ENCODE measurements at places on chromosomes 3 and 15.

DNA sequence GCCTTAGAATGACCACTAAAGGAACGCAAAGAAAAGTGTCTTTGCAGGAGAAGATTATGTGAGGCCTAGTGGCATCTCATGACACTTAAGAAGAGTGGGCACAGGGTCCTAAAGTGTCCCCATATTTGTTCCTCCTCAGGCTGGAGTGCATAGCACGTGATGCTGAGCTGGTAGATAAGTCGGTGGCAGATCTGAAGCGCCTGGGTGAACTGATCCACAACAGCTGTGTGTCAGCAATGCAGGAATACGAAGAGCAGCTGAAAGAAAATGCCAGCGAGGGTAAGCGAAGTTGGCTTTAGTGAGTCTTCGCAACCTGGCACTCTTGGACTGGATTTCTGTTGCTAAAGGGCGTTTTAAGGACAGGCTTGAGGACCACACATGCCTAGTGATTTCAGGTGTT is 92.6 kb downstream of the CHD2 start:
- DNase-seq: no peak

DNA sequence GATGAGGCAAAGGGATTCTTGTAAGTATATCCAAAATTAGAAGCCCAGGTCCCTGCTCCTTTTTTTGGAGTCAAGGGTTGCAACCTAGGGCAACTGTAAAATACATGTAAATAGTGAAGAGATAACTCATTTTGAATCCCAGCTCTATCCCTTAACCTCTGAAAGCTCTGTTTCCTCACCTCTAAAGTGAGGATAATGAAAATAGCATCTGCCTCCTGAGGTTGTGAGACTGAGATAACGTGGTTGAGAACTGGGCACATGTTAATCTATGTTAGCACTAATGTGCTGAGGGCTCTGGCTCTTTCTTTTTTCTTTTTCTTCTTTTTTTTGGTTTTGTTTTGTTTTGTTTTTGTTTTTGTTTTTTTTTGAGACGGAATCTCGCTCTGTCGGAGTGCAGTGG is 4.8 kb upstream of the NKTR start:
- no peak for DNase-seq

- DNase-seq: no peak
These were observed 146.6 kb downstream of the DUT start for GRCh38 chr15:48477795-48478360.

DNA sequence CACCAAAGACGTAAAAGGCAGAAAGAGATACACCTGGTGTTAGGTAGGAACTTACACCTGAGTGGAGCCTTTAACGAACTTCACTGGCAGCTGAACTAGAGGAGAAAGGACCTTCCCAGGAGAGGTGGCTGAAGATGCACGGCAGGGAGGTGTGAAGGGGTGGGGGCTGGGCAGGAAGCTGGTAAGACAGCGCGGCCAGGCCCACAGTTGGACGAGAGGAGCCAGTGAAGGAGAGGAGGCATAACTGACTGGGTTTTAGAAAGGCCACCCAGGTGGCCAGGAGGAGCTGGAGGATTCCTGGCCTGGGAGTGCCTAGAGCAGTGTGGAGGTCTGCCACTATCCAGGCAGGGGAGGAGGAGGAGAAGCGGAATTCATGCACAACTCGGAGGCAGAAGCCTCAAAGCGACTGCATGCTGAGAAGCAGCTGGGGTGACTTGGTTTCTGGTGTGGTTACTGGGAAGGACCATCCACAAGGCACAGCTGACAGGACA is 51.9 kb downstream of the SLC41A3 start:
- no peak for DNase-seq

- DNase-seq: no peak
These were observed 18.7 kb downstream of the TMF1 start for GRCh38 chr3:69033470-69033869.

DNA sequence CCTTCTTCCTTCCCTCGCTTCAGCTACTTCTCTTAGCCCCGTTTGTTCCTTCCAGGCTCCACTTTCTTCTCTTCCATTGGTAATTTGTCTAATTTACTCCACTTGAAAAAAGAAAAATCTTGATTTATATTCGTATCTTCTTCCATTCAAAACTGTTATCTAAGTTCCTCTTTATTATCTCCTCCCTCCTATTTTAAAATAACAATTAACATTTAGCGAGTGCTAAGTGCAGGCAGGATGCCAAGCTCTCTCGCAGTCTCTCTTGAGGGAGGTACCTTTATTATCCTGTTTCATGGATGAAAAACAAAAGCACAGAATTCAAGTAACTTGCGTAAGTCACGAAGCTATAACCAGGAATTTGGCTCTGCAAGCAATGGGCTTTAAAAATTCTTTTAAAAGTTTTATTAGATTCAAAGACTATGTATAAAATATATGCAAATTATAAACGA is 418.9 kb upstream of the NAALADL2 start:
- no peak for DNase-seq

DNA sequence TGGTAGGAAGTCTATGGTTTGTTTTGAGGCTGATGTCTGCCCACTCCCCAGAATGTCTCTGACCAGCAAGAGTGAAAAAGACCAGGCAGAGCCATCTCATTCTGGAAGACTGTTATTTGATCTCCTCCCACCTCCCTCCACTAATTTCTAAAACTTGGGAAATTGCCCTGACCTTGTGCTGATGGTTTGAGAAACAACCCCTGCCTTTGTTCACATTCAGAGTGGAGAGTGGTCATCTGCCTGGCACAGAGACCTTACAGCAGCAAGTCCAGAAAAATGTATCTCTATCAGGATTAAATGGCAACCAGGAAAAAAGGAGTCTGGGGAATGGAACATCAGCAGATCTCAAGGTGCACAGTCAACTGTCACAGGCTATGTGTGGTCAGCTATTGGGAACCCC is 25.7 kb downstream of the SPATA12 start:
- no peak for DNase-seq

DNA sequence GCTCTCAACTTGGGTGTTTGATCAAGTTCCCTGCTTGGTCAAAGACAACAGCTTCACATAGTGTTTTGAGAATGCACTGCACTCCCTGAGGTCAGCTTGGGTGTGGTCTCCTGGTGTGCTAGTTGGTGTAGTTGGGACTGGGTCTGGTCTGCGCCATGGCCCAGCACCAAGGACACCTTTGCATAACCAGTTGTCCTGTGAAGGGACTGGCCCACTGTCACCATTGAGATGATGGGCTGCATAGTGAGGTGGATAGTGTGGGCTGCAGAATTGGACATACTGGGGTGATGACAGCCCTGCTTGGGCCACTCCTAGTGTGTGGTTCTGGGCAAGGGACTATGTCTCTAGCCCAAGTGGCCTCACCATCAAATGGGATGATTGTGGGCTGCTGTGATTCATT is 9.5 kb downstream of the RPSA start:
- DNase-seq: no peak

GRCh38 chr3:176795891-176796290 is 401.4 kb downstream of the TBL1XR1 start:
- no peak for DNase-seq

DNA sequence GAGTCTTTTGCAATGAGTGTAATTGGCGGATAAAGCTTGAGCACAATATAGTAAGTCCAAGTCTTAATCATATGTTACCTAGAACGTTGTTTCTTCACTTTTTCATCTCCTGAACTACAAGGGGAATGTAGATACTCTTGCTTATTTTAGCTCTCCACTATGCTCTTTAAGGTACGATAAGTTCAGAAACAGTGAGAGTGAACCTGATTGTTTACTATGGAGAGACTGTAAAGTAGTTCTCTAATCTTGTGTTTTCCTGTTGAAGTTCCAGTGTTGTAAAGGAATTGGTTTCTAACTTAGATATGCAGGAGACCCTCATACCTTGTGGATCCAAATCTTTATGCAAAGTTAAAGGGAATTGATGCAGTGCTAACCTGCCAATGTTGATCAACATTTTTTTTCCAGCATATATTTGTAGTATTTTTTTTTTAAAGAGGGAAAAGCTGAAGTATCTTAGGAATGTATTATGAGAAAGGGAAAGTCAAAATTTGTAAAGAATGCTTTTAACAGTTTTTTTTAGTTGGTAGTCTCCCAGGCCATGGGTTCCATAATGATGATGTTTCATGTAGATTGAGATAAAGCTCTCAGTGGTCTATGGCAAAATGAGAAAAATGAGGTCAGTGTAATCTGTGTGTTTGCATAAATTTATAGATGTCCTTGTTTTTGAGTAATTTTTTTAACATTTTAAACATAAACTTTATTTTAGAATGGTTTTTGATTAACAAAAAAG is 14.9 kb downstream of the ATP11B start:
- no peak for DNase-seq

DNA sequence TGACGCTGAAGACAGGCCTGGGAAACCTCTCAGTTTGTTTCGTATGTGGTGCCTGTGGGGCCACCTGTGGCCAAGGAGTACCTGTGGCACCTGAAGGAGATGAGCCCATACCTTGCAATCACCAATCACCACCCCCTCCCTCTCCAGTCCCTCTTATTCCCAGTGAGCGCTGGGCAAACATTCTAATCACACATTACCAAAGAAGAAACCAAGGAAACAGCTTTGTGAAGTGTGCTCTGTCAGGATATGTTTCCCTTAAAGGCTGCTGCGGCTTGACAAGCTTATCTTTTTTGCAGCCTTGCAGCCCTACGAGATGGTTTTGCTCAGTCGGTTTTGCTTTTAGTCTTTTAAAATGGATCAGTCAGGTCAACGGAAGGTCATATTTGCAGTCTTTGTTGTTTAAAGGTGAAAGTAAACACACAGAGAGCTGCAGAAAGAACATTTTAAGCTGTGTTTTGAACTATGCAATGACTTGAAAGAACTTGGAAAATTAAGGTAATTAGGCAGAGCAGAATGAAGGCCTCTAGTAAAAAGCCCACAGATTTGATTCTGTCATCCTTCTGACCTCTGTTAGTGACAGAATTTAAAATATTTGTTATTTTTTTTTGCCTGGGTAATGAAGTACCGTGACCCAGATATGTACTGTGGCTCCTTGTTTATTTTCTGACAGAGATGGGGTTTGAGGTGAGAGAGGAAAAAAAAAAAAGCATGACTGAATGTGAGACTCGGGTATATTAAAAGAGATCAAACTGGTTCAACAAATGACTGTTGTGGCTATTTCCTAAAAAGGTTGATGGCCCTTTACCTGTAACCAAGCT is 461.4 kb downstream of the NSUN3 start:
- no peak for DNase-seq

GRCh38 chr15:98123297-98123696 is 162.8 kb downstream of the ARRDC4 start:
- no peak for DNase-seq

- no peak for DNase-seq
These were observed 31.9 kb downstream of the SPATA16 start for GRCh38 chr3:173109143-173109542.

GRCh38 chr3:44924457-44925084 is 50.2 kb downstream of the TGM4 start:
- DNase-seq: no peak
